ENCODE measurements at places on chromosomes 1 and 21.

GRCh38 chr1:19433719-19433998, 51.7 kb downstream of the CAPZB start:
- DNase-seq = no peak

GRCh38 chr1:229896306-229896705, 170.7 kb upstream of the GALNT2 start:
- no peak for DNase-seq

GRCh38 chr21:35252831-35253230, 203.7 kb upstream of the RUNX1 start:
- no peak for DNase-seq

GRCh38 chr1:26357121-26357602, 3.2 kb upstream of the CRYBG2 start:
- DNase-seq = no peak

GRCh38 chr1:55015123-55015522, 16.4 kb downstream of the BSND start:
- no peak for DNase-seq

DNA sequence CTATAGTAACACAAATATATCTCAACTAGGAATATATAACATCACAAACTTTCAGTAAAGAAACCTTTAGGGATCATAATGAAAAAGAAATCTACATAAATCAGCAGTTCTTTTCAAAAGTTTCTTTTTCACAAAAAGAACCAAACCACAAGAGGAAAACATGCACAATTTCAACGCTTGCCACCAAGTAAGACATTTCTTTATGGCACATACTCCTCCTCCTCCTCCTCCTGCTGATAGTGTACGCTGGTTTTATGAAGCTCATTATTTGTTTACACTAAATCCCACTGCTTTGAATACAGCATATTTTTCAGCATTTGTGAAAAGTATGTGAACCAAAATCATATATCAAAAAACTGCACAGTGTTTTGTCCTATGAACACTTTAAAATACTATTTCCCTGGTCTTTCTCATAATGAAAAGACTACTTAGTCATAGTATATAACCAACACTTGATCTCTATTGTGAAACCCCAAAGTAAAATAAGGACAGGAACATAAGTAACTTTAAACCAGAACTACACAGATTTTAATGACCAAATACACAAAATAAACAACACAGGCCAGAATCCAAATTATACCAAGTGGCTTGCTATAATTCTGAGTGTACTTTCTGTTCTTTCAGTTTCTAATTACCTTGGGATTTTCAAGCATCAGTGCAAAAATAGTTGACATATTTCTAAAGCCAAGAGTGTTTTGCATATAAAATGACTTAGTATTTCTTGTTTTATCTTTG, 184.2 kb downstream of the EIF4G3 start:
- DNase-seq = no peak

DNA sequence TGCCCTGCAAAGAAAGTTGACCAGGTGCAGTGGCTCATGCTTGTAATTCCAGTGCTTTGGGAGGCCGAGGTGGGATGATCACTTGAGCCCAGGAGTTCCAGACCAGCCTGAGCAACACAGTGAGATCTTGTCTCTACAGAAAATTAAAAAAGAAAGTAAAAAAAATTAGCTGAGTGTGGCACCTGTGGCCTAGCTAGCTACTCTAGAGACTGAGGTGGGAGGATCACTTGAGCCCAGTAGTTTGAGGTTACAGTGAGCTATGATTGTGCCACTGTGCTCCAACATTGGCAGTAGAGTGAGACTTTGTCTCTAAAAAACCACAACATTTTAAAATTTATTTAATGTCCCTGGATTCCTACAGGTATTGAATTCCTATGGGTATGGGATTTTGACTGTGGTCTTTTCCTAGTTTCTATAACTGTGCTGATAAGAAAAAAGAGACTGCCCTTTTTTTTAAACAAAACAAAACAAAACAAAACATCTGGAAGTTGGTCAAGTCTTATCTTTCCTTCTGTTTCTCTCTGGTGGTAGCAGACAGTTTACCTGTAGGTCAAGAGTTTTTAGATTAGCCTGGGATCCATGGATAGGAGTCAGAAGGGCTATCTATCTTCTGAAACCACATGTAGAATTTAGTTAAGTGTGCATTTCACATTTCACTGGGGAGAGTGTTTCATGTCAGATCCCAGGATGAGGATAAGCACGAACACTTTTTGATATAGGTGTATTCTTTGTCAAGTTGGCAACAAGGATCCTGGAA, 18.8 kb downstream of the UCK2 start:
- no peak for DNase-seq

DNA sequence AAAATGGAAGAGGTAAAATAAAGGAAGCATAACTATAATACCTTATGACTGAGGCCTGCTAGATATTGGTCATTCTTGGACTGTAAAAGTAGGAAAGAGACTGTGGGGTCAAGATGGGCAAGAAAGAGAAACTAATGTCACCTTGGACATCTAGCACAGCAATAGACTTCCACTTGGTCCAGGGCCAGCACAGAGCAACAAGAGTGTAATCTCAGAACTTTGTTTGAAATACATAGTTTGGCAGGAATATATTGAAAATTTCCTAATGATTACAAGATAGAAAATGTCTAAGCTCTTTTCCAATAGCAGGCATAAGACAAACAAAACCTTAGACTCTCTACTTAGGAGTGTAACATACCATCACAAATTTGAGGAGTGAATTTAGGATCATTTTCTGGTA, 4.6 kb downstream of the LRRC8C start:
- DNase-seq = no peak

GRCh38 chr1:114081437-114082303, 72.0 kb downstream of the SYT6 start:
- no peak for DNase-seq

- no peak for DNase-seq
Measured at GRCh38 chr1:32426489-32427255, 32.4 kb upstream of the BSDC1 start.

- DNase-seq = peak; percentile 81
Measured at GRCh38 chr1:152052606-152053005, 15.8 kb upstream of the S100A11 start.

- DNase-seq = no peak
Measured at GRCh38 chr1:211082824-211083223, 51.1 kb downstream of the KCNH1 start.

DNA sequence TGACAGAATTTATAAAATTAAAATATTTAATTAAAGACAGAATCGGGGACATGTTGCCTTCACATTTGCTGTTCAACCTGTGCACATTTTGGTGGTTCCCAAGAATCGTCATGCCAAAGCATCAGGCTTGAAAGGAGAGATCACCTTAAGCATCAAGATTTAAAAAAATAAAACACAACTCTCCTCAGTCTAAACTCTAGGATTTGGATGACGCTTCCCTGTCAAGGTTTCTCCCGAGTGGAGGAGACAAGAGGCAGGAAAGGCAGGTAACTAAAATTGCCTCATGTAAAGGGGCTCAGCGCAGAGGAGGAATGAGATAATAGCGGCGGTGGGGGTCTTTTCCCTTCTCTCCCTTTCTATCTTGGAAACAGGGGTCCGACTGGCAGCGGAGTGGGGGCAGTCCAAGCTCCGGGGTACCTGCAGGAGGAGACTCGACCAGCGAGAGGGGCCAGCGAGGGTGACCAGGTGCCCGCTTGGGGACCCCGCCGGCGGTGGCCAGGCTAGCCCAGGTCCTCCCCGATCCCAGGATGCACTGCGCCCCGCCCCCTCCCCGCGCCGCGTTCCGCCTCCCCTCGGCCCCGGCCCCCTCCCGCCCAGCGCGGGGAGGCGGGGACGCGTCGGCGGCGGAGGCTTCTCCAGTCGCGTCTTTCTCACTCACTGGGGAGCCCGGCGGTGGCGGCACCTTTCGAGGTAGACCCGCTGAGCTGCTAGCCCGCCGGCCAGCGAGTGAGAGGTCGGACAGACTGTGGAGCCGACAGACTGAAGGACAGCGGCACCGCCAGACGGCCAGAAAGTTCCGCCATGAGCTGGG, at the start of gene FNBP1L:
Gene FNBP1L, plus strand, starts transcription at position 638 of the 811 bp plus-strand sequence. Its CDS starts 164 bp downstream, at position 802.
- DNase-seq = peak; percentile 32

DNA sequence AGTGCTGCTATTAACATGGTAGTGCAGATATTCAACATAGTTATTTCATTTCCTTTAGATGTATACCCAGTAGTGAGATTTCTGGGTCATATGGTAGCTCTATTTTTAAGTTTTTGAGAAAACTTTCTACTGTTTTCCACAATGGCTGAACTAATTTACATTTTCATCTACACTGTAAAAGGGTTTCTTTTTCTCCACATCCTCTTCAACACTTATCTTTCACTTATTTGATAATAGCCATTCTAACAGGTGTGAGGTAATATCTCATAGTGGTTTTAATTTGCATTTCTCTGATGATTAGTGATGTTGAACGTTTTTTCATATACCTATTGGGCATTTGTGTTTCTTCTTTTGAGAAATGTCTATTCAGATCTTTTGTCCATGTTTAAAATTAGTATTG, 149.8 kb downstream of the PDE4B start:
- DNase-seq = no peak

DNA sequence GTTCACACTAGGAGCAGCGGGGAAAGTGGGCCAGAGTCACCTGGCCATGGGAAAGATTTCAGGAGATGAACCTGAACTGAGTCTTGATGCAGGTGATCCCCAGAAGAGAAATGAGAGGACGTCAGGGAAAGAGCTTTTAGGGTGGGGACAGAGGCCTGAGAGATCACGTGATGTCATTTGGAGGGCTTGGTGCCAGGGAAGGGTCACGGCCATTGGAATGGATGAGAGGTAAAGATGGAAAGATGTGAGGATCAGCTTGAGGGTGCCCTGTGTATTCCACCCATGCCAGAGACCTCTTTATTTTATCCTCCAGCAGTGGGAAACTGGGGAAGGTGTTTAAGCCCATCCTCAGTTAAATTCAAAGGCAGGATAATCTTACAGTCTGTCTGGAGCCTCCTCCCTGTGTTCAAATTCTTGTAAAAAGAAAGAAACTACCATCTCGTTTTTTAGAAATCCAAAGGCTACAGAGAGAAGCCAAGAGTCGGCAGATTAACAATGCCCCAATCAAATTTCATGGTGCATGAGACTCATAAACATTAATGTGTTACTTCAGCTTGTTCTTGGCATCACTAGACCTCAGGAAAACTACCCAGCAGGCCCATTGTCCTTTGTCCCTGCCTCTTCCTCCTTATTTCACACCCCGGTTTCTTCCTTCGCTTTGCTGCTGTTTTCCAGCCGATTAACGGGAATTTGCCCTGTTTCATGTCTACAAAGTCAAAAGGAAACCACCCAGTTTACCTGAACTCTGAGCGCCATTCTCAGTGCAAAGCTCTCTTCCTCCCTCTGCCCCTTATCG, 93.1 kb upstream of the LRRC8D start:
- DNase-seq = no peak

GRCh38 chr1:26696654-26697430, 1.0 kb downstream of the ARID1A start:
- peak; percentile 49 for DNase-seq

- no peak for DNase-seq
Measured at GRCh38 chr1:214698559-214698958, 95.6 kb downstream of the CENPF start.

DNA sequence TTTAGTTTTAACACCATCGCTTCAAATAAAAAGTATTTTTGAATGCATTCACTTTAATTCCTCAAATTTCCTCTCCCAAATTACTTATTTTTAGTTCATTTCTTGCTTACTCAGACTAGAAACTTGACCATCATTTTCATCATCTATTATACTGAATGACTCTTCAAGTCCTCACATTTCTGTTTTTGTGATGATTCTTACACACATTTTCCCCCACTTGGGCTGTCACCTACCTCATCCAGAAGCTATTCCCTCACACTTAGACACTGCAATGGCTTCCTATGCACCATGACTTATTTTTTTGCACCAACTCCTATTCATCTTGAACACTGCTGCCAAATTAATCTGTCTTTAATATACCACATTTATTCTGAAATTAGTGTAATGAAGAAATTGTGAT, 239.6 kb upstream of the DUSP10 start:
- DNase-seq = no peak

GRCh38 chr1:172477741-172478140, 33.9 kb upstream of the PIGC start:
- no peak for DNase-seq

- DNase-seq = no peak
Measured at GRCh38 chr1:56647106-56647505, 2.0 kb downstream of the PRKAA2 start.

DNA sequence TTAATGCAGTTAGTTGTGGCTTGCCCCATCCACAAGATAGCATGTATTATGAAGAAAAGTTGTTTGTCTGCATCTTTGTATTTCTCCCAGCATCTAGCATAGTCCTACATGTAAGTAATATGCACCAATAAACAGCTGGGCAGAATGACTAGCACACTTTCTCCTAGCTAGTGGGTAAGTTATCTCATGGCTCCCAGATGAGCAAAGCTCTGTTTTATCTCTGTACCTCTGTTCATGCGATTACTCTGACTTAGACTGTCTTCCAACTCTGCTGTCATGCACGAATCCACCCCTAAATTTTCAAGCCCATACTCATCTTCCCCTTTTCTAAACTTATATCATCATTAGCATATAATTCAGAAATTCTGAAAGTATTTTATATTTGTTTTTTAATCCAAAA, 37.5 kb upstream of the KCTD3 start:
- DNase-seq = no peak

- DNase-seq = no peak
Measured at GRCh38 chr1:237133921-237134320, 91.9 kb downstream of the RYR2 start.
